Kidney tubule cell (primary cell): ENCODE measurements at places on chromosomes 13 and 19.

DNA sequence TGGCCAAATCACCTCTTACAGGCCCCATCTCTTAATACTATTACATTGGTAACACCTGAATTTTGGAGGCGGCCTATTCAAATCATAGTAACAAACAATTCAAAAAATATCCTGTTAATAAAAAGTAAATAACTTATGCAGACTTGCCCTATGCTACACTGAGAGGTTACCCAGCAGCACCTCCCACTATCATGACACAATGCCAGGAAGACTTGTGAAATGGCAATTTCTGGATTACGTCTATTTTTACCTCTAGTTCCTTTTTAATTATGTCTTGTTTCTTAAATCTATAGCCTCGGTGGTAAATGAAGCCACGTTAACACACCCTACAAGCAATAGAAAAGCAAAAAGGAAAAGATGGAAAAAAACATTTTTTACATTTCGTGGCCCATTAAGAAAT, 6.2 kb upstream of the DZIP1 start:
- no peak for DNase-seq

- no peak for DNase-seq
Measured at GRCh38 chr13:41541142-41541938, 84.0 kb downstream of the RGCC start.

GRCh38 chr13:31978021-31978420, 53.6 kb upstream of the FRY start:
- DNase-seq, result peak; percentile 67

GRCh38 chr13:98207416-98207815, 30.3 kb upstream of the RNF113B start:
- DNase-seq, result peak; percentile 97

DNA sequence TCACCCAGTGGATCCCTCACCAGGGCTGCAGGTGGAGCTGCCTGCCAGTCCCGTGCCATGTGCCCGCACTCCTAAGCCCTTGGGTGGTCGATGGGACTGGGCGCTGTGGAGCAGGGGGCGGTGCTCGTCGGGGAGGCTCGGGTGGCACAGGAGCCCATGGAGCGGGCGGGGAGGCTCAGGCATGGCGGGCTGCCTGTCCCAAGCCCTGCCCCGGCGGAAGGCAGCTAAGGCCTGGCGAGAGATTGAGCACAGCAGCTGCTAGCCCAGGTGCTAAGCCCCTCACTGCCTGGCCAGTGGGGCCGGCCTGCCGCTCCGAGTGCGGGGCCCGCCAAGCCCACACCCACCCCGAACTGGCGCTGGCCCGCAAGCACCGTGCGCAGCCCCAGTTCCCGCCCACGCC, 16.8 kb upstream of the B3GLCT start:
- no peak for DNase-seq

DNA sequence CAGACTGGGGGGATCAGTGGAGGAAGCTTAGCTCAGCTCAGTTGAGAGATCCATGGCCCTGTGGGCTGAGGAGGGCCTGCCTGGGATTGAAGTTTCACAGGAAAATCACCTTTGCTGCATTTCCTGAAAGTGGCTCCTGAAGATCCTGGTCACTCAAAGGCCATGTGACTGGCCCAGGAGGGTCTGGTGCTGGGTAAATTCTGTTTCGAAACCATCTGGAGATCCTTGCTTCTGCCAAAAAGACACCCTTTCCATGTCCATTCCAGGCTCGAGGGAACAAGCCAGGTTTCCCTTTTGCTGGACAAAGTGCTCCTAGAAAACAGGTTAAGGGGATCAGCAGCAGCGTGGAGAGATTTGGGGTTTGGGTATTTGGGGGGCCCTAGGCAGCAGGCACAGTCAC, 293.3 kb downstream of the ZNF536 start:
- no peak for DNase-seq

DNA sequence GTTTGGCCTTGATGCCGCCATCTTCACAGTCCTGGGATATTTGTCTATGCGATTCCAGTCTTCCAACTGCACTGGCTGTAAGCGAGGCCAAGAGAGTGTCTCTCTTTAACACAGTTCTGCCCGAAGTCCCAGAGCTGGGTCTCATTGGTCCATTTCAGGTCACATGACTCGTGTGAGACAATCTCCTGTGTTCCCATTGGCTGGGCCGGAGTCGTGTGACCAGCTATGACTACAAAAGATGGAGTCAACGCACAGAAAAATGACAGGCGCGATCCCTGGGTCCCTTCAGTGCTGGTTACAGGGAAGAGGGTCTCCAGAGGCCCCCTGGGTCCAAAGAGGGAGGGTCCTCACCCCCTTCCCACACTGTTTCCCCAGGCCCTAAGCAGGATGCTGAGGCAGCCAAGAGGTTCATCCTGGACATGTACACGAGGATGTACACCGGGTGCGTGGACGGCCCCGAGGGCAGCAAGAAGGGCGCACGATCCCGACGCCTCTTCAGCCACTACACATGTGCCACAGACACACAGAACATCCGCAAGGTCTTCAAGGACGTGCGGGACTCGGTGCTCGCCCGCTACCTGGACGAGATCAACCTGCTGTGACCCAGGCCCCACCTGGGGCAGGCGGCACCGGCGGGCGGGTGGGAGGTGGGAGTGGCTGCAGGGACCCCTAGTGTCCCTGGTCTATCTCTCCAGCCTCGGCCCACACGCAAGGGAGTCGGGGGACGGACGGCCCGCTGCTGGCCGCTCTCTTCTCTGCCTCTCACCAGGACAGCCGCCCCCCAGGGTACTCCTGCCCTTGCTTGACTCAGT, 15.9 kb upstream of the S1PR4 start:
- no peak for DNase-seq

GRCh38 chr19:45151320-45151719, 9.5 kb downstream of the NKPD1 start:
- no peak for DNase-seq

DNA sequence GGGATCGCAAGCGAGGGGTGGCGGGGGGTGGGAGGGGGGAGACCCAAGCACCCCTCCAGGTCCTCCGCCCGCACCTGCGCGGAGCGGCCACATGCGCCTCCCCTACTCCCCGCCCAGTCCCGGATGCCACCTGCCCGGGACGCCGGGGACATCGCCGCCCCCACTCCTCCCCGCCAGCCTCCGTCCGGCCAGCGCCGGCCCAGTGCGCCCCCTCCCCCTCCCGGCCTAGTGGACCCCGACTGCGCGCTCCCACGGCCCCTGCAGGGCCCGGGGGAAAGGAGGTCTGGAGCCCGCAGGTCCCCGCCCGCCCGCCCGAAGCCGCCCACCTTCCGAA, 263 bp downstream of the RHPN2 start:
- peak; percentile 64 for DNase-seq

DNA sequence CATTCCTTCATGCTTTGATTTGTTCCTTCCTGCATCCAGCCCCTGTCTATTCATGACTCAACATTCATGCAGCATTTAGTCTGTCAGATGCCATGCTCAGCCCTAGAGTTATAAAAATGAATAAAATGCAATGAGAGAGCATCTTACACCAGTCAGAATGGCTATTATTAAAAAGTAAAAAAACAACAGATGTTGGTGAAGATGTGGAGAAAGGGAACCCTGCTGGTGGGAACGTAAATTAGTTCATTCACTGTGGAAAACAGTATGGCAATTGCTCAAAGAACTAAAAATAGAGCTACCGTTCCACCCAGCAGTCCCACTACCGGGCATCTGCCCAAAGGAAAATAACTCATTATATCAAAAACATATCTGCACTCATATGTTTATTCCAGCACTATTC, 70.0 kb upstream of the GTF3A start:
- DNase-seq, result no peak

GRCh38 chr19:41926028-41926762, 2.1 kb downstream of the ERFL start:
- no peak for DNase-seq

- no peak for DNase-seq
Measured at GRCh38 chr19:41441321-41441945, 1.5 kb upstream of the ERICH4 start.

GRCh38 chr13:110449219-110450015, 112.1 kb downstream of the RAB20 start:
- DNase-seq, result no peak

DNA sequence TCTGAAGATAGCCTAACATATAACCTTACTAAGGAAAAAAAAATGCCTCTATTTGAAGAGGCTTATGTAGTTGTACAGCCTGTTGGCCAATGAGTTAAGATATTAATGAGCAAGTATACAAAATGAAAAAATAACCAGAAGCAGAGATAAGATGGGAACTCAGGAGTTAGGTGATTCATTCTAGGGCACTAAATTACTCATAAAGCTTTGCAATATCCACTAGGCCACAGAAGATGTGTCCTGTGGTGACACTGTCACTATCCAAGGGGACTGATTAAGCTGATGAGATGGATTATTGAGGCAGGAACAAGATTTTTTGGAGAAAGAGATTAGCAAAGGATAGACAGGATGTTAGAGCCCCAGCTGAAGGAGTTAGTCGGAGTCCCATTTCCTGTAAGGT, 99.6 kb downstream of the LIG4 start:
- no peak for DNase-seq

- no peak for DNase-seq
Measured at GRCh38 chr19:2973229-2973628, 4.1 kb upstream of the TLE6 start.

DNA sequence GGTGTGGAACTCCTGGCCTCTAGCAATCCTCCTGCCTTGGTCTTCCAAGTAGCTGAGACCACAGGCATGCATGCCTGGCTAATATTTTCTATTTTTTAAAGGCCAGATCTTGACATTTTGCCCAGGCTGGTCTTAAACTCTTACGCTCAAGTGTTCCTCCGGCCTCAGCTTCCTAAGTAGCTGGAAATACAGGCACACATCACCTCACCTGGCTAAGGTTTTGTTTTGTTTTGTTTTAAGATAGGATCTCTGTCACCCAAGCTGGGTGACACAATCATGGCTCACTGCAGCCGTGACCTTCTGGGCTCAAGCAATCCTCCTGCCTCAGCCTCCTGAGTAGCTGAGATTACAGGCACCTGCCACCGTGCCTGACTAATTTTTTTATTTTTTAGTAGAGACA, 5.5 kb upstream of the RLN3 start:
- DNase-seq, result no peak

DNA sequence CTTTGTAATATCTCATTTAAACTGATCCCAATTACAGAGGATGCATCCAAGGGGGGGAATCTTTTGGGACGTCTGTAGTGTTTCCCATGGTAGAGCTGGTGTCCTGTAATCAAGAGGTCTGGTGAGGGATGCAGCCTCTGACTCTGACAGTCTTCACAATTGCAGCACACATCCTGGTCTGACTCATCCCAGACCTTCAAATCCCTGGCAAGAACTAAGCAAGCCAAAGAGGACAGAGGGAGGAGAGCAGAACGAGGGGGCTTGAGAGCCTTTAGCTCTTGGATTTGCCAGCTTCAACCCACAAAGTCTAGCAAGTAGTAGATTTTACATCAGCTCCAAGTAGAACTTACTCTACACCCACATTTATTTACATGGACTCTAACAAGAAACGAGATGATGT, 17.3 kb upstream of the FCGBP start:
- peak; percentile 68 for DNase-seq

DNA sequence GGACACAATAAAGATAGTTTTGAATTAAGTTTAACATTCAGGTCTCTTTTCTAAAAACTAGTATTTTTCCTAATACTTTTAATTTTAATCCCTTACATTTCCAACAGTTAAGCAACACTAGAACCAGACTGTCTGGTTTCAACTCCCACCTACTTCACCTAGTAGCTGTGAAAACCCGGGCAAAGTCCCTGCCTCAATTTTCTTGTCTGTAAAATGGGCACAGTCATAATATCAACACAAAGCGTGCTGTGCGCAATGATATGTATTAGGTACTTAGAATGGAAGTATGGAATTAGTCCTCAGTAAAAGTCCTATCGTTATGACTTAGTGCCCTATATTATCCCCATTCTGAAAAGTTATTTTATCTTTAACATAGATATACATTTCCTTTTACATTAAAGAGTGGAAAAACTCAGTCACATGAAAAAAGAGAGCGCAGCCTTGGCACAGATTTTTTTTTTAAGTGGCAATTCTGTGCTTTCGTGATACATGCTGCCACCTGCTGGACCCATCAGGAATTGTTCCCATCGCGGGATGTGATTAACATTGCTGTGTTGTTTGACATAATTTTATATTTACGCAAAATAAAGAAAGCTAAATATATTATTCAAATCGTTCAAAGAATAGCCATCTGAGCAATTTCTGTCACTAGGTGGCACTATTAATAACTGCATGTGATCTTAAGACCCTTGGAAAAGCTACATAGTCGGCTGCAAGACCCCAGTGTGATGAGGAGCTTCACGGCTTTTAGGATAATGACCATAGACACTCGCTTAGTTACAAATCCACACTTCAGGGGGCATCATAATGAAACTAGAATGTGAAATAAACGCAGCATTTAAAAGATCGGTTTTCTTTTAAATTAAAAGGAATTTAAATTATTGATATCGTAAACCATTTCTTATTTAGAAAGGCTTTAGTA, 59.9 kb downstream of the LIG4 start:
- DNase-seq, result peak; percentile 38

- DNase-seq, result no peak
Measured at GRCh38 chr13:76600081-76600480, 286.1 kb downstream of the KCTD12 start.

GRCh38 chr19:49938662-49939061, 9.4 kb upstream of the NUP62 start:
- no peak for DNase-seq

GRCh38 chr19:45505996-45506245, 1.4 kb upstream of the VASP start:
- no peak for DNase-seq

GRCh38 chr13:109816112-109816807, 29.9 kb upstream of the IRS2 start:
- peak; percentile 73 for DNase-seq

- DNase-seq, result peak; percentile 83
Measured at GRCh38 chr19:10936661-10937084, 8.1 kb downstream of the TIMM29 start.

- no peak for DNase-seq
Measured at GRCh38 chr19:38384209-38385027, 3.4 kb downstream of the GGN start.

DNA sequence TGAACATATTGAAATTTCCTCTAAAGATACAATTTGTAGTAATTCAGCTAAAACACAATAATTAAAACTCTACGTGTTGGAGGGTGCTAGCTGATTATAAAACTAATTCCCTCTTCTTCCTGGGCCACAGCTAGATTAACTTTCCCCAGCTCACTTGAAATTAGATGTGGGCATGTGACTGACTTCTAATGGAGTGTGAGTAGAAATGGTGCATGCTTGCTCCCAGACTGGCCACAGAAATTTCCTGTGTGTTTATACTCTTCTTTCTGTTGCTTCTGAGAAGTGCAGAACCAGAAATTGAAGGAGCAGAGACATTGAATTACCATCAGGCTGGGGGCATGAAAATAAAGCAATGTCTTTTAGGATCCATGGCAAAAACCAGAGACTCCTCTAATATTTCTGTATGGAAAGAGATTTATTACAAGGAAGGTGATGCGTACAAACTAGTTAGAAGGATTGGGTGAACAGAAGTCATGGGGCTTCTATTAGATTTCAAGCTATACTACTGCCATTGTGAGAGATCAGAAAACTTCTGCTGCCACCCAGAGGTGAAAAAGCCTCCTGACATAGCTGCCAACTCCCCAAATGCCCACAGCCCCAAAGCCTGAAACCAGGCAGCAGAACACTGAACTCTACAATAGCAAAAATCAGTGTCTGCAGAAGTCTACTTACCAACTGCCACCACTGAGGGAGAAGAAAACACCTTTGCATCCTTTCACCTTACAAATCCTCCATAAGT, 379.2 kb upstream of the MIR17HG start:
- DNase-seq, result peak; percentile 60

GRCh38 chr13:45373162-45373547, 32.2 kb upstream of the TPT1 start:
- no peak for DNase-seq
